T-cell (primary cell): ENCODE measurements at places on chromosomes 7 and 10. TPM values are rescaled to one million over a fixed set of nuclear protein-coding genes. Genes with fewer than 3 reads are reported as not detected.

Gene RHOBTB1
- 0.09 TPM for total RNA-seq

Gene HNRNPF
- total RNA-seq: 206 TPM

Gene CYP3A4
- 0.53 TPM for total RNA-seq

Gene PON1
- total RNA-seq: not detected

Gene UNCX
- not detected for total RNA-seq

Gene SH2D4B
- total RNA-seq: 0.23 TPM

Gene TMEM130
- total RNA-seq: not detected

DNA sequence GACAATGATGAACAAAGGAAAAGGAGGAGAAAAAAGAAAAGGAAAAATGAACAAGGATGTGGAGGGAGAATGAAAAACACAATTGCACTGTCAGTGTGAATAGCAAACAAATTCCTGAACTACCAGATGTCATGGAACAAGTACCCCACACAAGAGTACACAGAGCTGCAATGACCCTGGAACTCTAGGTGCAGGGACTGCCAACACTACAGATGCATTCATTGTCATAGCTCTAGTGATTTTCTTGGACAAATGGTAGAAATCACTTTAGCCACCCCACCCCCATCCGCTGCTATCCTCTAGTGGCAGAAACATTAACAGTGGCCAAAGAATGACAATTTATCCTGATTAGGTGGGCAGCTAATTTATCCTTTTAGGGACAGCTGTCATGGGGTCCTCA is 3.1 kb downstream of the RNF133 start:
- DNase-seq: no peak

- no peak for DNase-seq
These were observed 5.0 kb downstream of the TWIST1 start for GRCh38 chr7:19112274-19113001.

- no peak for DNase-seq
These were observed 28.4 kb upstream of the EIF5AL1 start for GRCh38 chr10:79483948-79484347.

- no peak for DNase-seq
These were observed 32.4 kb upstream of the MTPN start for GRCh38 chr7:136009488-136010079.

- no peak for DNase-seq
These were observed 191.9 kb downstream of the ETV1 start for GRCh38 chr7:13797545-13797944.

DNA sequence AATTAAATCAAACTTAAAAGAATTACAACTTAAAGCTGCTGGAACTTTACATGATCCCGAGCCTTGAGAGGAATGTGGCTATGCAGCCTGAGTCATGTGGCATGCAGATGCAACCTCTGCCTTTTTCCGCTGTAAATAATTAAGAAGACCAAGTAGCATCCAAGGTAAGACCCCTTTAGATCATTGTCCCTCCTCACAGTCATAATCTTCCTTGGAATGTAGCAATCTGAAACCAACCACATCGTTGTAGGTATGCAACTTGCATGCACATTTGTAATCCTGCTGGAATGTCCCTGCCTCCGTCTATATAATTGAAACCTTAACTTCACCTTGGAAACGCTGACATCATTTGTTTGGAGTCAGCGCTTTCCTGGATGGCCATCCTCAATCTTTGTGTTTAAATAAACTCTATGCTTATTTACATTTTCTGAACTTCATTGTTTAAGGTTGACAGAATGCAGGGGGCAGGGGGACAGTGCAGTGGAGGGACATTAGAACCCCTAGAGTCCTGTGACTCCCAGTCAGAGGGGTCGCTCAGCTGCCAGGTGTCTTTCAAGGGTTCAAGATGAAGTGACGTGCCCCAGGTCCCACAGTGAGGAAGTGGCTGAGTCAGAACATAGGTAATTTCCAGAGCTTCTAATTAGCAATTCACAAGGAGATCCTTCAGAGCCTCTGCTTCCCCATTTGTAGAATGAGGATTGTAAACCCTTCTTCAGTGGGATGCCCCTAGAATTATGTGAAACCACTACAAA is 110.7 kb downstream of the RALA start:
- DNase-seq: no peak

GRCh38 chr7:88104732-88105131 is 115.1 kb downstream of the SRI start:
- DNase-seq: no peak

GRCh38 chr7:139999516-139999915 is 63.2 kb downstream of the PARP12 start:
- DNase-seq: no peak

DNA sequence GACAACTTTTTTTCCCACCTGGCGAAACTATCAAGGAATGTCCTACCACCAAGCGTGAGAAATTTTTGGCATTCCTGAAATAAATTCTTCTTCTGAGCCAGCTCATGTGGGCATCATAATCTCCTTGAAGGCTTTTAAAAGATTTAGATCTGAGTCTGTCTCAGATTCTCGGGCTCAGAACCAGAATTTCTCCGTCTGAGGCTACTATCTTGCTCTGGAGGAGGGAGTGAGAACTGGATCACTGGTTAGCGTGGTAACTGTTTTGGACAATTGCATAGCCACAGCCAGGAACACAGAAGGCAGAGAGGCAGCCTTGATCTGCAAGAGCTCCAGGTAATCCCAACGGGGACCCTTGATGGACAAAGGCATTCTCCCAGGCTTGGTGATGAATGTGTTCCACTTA is 1.0 kb upstream of the PLAC9 start:
- DNase-seq: no peak

GRCh38 chr7:18538554-18539250 is 43.2 kb downstream of the HDAC9 start:
- DNase-seq: no peak

- no peak for DNase-seq
These were observed 45.7 kb downstream of the ZNF138 start for GRCh38 chr7:64839910-64840309.

DNA sequence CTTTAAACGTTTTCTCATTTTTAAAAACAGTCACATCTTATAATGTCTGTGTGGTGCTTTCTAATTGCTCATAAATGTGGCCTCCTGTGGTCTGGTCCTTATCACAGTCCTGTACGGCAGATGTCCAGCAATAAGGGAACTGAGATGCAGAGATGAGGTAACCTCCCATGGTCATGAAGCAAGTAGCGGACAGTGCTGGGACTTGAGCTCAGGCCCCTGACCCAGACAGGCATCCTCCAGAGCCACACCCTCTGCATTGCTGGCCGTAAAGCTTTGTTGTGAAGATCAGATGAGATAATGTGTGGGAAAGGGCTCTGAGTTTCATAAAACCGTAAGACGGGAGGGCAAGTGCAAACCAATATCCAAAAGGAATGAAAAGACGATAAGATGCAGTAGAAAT is 48.2 kb downstream of the DYNC2I1 start:
- no peak for DNase-seq

GRCh38 chr7:36300696-36301350 is 88.8 kb upstream of the ANLN start:
- no peak for DNase-seq

- DNase-seq: peak; percentile 19
These were observed 121.6 kb downstream of the C10orf105 start for GRCh38 chr10:71597821-71598498.

- no peak for DNase-seq
These were observed 910.3 kb downstream of the LRMDA start for GRCh38 chr10:76341740-76342139.

- DNase-seq: no peak
These were observed 52.1 kb upstream of the MTURN start for GRCh38 chr7:30082686-30083085.

DNA sequence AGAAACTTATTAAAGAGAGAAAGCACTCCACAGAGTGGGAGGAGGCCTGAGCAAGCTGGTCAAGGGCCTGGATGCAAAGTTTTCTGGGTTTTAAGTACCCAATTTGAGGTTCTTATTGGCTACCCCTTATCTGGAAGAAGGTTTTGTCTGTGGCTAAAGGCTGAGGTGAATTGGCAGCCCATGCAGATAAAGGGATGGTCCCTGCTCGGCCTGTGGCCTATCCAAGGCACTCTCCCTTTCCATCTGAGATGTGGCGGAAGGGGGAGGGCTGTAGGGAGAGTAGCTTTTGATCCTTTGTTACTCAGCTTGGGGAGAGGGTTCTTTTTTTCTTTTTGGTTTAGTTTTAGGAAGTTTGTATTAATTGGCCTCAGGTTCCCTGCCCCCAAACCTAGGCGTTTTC is 465.1 kb downstream of the ATRNL1 start:
- DNase-seq: no peak

- no peak for DNase-seq
These were observed 81.9 kb downstream of the ABCB5 start for GRCh38 chr7:20697351-20697750.

DNA sequence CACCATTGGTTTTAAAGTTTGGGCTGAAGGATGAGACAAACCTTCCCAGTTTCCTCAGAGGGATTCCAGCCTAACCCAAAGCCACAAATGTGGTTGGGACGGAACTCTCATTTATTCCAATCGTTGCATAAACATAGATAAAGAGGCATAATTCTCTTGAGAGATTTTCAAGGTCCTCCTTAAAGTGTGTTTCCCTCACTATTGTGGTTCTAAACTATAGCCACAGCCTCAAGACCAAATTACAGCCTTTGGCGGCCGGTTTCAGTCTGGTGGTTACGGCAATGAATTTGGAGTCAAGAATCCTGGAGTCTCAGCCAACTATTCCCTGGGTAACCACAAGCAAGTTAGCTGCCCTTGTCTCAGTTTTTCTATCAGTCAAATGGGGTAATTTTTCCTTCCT is 42.6 kb downstream of the SEM1 start:
- DNase-seq: no peak

GRCh38 chr7:87564296-87564963 is 36.3 kb downstream of the ABCB1 start:
- DNase-seq: no peak

DNA sequence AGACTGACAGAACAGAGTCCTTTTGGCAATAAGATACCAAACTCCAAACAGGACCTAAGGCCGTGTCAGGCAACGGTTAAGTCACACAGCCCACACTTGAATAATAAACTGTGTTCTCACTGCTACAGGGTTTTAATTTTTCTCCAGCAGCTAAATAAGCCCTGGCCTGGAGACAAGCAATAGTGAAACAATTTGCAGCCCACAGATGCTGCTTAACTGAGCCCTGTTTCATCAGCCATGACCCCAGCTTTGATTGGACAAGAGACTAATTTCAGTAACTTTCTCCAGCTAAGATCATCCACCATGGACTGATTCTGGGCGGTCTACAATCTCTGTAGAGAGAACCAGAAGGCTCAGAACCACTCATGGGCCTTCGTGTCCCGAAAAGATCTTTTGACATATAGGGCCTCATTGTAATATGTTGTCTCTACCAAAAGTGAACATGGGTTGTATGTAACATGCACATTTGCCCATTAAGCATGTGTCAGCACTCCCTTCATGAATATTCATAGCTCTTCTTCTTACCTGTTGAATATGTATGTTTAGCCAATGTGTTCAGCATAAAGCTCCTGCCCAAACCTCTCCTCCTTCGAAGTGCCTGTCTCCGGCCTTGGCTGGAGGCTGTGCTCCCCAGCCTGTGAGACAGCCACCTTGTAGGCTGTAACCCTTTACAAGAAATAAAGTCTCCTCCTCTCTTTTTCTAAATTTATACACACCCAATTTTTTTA is 223.1 kb upstream of the AKR1E2 start:
- DNase-seq: no peak

GRCh38 chr7:97018126-97018601 is 6.5 kb downstream of the DLX5 start:
- no peak for DNase-seq

DNA sequence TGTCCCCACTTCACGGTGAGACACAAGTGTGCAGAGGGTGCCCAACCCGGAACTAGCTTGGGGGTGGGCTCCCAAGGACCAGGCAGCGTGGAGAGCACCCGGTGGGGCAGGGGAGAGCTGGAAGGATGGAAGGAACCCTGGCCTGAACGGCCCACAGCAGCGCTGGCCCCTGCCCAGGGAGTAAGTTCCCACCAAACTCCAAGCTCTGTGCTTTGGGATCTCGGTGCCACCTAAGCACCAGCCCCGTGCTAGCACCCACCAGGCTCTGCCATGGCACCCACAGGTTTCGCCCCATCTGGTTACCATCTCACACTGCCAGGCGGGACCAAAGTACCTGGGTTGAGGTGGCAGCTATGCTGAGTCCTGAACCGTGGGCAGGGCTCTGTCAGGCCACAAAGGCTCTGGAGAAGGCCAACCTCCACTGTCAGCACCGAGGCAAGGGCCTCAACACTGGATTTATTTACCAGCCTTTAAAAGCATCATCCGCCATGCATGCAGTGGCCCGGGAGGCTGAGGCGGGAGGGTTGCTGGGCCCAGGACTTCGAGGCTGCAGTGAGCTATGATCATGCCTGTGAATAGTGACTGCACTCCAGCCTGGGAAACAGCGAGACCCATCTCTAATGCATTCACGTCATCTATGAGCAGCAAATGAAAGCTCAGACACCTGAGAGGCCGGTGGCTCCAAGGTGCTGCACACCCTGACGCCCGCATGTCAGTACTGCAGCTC is 16.0 kb downstream of the GPER1 start:
- no peak for DNase-seq

DNA sequence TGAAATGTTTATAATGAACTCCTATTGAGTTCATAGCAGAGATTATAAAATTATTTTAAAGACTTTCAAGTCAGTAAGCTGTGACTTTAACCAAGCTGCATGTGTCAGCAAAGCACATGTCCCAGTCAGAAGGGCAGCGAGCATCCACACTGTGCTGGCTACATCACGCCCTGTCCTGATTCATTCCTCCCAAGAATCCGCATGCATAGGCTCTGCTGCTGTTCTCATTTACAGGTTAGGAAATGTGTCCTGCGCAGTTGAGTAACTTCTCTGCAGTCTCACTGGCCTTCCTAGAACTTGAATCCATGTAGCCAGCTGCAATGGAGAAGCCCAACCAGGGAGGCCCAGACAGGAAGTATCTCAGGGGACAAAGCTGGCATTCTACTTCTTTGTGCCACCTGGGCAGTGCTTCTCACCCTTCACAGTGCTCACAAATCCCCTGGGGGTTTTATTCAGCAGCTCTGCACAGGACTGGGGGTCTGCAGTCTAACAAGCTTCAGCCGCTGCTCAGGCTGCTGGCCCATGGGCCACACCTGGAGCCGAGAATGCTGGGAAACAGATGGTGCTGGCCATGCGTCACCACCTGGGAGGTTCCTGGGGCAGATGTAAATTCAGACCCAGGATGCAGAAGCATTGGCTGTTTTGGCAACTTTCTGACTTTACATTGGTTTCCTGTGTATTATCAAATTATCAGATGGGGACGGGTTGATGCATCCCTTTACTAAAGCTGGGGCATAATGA is 192.8 kb upstream of the GDF10 start:
- DNase-seq: no peak

DNA sequence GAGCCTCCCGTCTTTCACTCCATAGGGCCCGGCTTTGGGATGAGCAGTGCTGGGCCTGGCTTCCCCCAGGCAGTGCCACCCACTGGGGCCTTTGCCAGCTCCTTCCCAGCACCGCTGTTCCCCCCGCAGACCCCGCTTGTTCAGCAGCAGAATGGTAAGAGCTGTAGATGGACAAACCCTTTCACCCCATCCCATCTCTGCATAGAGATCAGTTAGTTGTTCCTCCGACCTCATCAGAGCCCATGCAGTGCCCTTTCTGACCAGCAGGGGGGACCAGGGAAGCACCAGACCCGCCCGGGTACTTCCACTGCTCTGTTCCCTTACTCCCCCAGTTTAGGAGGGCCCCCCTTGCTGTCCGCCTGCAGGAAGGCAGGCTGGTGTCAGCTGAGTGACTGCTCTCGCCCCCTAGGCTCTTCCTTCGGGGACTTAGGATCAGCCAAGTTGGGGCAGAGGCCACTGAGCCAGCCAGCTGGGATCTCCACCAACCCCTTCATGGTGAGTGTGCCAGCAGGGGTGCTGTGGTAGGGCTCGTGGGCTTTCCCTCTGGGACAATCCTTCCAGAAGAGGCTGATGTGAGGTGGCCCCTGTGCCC is 9.8 kb downstream of the SAP25 start:
- DNase-seq: peak; percentile 82

GRCh38 chr7:49911909-49912308 is 138.5 kb downstream of the VWC2 start:
- no peak for DNase-seq
